ENCODE measurements at places on chromosomes 1 and 21. TPM values are rescaled to one million over a fixed set of nuclear protein-coding genes. Genes with fewer than 3 reads are reported as not detected.

Gene CLCA4
- not detected for total RNA-seq

Gene THEMIS2
- 13.4 TPM for total RNA-seq

Gene CASZ1
- total RNA-seq, result 48.0 TPM

Gene OR2T11
- total RNA-seq, result not detected

Gene ANGPTL3
- total RNA-seq, result not detected

All from CD8-positive, alpha-beta T cell (primary cell).